IPS DF 19.7 (cell line): ENCODE measurements at places on chromosomes 2 and 18.
A peak's percentile ranks its signal among the peaks of the same experiment; 100 is the strongest.

DNA sequence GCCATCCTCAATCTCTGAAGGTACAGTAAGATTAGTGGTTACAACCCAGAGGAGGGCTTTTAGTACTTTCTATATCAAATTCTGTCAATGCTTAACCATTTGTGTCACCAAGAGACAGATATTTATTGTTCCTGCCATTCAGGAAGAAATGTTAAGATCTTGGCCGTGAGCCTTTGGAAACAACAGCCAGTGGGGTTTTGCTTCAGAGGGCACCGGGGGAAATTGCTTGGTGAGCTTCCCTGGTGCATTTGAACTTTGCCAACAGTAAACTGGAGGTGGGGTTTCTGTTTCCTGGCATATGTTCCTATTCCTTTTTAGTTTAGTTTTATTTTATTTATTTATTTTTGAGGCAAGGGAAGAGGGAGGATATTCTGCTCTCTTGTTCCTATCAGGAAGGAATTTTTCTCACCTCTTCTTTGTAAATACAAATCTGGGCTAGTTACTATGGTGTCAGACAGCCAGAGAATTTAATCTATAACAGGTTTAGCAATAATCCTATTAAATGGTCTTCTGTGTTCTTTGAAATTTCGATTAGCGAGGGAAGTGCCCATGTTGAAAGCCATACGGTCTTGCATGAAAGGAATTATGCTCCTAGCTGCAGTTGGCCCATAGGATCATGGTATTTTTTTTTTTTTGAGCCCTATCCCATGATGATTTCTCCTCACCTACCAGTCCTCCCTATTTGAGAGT is 95.7 kb downstream of the MAIP1 start:
- no peak for DNase-seq

DNA sequence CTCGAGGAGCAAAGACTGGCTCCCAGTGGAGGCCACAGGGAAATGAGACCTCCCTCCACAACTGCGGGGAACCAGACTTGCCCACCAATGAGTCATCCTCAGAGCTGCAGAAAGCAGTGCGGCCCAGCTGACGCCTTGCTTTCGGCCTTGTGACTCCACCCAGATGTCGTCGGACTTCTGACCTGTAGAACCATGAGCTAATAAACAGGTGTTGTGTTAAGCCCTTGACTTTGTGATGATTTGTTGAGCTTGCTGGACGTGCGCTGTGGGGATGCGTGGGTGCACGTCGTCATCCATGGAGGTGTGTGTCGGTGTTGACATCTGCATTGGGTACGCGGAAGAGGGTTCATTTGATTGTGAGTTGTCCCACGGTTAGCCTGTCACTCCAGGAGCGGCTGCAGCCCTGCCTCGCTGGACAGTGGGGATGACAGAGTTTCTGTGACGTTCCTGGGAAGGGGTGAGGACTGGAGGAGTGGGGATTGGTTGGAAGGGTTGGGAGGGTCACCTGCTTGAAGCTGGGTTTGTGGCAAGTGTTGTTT is 154.1 kb downstream of the SH3BP4 start:
- no peak for DNase-seq

DNA sequence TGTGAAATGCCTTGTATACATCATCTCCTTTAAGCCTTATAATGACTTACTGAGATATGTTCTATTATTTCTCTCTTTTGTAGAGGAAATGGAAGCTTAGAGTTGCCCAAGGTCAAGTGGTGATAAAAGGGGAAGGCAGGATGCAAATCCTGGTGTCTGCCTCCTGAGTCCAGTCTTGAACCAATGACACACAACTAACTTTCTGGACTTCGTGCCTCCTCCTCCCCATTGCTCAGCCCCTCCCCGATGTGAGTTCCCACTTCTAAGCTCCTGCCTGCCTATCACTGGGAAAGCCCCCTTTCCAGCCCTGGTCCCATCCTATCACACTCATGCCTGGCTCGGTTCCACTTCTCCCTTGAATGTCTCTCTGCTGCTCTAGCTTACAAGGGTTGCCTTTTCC is 6.9 kb upstream of the CTIF start:
- no peak for DNase-seq

DNA sequence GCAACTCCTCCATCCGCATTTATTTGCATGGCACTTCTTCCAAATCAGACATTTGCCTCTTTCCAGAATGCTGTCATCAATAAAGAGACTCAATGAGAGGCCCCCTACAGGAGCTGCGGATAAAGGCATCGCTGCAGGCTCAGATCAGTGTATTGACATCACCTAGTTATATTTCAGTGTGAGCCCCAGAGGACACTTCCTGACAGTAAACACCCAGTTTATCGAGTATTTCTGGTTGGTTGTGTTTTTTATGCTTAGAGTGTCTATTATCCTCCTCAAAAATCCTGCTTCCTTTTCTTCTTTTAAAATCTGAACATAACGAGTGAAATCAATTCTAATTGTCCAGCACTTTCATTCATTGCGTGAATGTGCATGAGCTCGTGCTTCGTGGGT is 38.8 kb downstream of the NRP2 start:
- DNase-seq, result no peak

GRCh38 chr2:207571370-207571769 is 41.6 kb downstream of the CREB1 start:
- DNase-seq, result no peak

GRCh38 chr2:16665748-16666448 is at the start of gene CYRIA:
Gene CYRIA (minus strand): TSS chr2:16665834. CDS start chr2:16588119, 77,715 bp downstream.
- DNase-seq, result no peak

- no peak for DNase-seq
Measured at GRCh38 chr2:127562936-127563335, 27.5 kb downstream of the MYO7B start.

- no peak for DNase-seq
Measured at GRCh38 chr2:68978098-68978497, 3.7 kb downstream of the GKN1 start.

GRCh38 chr2:147989809-147990403 is 30.6 kb downstream of the ORC4 start:
- no peak for DNase-seq

DNA sequence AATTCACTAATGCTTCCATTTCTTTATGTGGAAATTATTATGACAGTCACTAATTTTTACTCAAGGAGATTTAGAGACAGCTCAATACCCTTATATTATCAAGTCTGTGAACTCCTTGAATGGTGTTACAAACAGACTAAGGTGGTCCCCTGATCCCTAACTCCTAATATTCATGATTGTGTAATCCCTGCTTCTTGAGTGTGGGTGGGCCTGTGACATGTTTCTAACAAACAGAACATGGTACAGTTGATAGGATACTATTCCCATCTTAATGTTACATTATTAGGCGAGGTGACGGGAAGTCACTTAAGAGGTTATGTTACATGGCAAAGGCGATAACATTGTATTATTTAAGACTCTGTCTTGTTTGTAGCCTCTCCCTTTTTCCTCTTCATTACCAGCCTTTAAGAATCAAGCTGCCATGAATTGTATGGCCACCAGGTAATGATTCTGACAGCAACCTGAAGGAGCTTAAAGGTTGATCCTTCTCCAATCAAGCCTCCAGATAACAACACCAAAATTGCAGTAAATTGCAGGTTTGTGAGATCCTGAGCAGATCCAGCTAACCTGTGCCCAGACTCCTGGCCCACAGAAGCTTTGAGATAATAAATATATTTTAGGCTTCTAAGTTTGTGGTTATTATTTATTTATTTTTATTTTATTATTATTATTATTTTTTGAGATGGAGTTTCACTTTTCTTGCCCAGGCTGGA is 32.1 kb downstream of the CYTIP start:
- DNase-seq, result no peak

DNA sequence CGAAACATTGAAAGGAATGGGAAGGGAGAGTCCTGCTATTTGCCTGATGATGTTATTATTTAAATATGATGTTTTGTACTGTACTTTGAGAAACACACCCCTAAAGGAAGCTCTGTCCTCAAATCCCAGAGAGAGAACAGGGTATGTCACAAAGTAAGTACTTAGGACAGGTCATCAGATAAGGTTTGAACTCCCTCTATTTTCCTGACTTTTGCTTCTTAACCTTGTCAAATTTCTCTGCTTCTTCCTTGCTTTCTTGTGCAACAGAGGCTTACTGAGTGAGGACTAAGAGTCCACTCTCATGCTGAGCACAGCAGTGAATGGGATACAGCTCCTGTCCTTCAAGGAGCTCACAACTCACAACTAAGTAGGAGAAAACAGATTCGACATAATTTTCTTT is 3.7 kb downstream of the DGUOK start:
- DNase-seq, result no peak

- DNase-seq, result no peak
Measured at GRCh38 chr2:38748391-38748790, 2.8 kb downstream of the SRSF7 start.

DNA sequence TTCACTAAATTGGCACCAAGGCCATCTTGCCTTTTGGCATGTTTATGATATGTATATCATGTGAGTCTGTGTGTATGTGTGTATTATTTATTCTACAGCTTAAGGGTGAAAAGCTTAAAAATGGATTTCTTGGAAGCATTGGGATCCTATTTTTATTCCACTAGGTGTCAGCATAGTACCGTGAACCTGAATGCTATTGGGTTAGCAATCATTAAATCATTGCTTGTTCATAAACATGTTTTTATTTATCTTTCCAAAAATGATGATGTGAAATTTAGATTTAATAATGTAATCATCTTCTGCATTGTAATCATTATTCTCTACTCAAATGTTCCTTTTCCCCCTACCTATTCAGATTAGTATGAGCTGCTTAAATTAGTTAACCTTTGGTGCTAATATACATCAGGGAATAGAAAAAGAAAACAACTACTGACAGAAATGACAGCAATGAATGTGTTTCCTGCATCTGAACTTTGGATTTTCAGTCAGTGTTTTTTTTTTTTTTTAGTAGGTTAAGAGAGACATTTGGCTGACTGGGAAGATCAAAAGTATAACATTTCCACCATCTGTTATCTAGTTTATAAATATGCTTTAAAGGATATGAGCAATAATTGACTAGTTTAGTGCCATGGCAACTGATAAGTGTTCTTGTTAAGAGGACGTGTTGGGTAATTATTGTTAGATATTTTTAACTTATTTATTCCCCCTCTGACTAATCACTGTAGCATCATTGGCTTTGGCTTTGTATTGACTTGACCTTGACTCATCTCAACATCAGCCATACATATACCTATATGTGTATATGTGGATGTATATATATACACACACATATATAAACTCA is 14.1 kb upstream of the ZSWIM2 start:
- no peak for DNase-seq

- no peak for DNase-seq
Measured at GRCh38 chr2:102585847-102586404, 33.4 kb upstream of the SLC9A2 start.

DNA sequence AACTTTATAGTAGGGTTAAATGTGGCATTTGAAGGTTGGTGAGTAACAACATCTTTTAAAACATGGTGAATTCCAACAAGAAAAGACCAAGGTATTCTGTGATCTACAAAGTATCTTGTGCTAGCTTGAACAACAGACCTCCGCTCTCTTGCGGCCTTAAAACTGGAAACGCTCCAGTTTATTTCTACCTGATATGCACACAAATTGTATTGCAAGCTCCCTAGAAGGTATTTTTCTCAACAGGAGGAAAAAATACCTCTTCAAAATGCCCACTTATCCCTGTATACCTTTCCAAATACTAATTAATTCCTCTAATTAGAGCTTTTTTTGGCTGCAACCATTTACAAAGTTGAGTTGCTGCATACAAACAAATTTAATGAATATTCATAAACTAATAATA is 69.5 kb downstream of the KCNH7 start:
- no peak for DNase-seq

- no peak for DNase-seq
Measured at GRCh38 chr18:23814991-23815614, 125.8 kb downstream of the LAMA3 start.

- no peak for DNase-seq
Measured at GRCh38 chr18:76708071-76708721, 114.2 kb upstream of the ZNF236 start.

- no peak for DNase-seq
Measured at GRCh38 chr2:207321514-207321913, 155.8 kb upstream of the KLF7 start.

- no peak for DNase-seq
Measured at GRCh38 chr2:58891828-58892377, 650.8 kb upstream of the FANCL start.

- DNase-seq, result no peak
Measured at GRCh38 chr2:20925265-20925889, 102.5 kb upstream of the LDAH start.

DNA sequence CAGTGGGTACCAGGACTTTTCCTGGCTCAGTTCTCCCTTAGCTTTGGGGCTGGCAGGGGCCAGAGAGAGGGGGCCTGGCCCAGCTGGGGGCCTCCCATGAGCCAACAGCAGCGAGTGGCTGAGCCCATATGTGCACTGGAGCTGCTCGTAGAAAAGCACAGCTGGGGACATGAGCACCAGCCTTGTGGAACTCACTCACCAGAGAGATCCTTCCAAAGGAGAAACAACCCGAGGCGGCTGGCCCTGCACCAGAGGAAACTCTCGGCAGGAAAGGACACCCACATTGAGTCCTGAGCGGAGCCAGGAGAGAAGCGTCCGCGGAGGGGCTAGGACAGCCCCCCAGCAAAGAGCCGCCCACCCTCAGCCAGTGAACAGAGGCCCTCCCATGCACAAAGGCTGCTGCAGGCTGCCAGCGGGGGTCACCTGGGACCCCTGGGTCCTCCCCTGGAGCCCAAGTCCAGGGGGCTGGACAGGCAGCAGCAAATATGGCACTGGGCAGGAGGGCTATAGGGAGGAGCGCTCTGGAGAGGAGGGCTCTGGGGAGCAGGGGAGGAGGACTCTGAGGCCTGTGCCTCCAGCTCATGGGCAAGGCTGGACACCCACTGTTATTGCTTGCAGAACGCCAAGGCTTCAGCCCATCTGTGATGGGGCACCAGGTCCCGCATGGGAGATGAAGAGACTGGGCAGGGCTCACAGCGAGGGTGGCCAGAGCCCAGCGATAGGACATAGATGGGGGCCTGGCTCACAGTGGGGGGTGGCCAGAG is 42.1 kb upstream of the SNED1 start:
- DNase-seq, result no peak

- peak; percentile 93 for DNase-seq
Measured at GRCh38 chr2:218860950-218861381, 1.4 kb downstream of the WNT6 start.
